ENCODE measurements at places on chromosomes 1 and 21. TPM values are rescaled to one million over a fixed set of nuclear protein-coding genes. Genes with fewer than 3 reads are reported as not detected.

The C1orf141 gene
- total RNA-seq, result not detected

The IL20 gene
- total RNA-seq, result not detected

The RNF19B gene
- 21.9 TPM for total RNA-seq

The S100A14 gene
- 1.8 TPM for total RNA-seq

The CLDN8 gene
- not detected for total RNA-seq

All from A375 (cell line).